ENCODE measurements at places on chromosomes 12 and 14.

GRCh38 chr12:57455374-57456144, 452 bp downstream of the INHBE start:
- DNase-seq = no peak

DNA sequence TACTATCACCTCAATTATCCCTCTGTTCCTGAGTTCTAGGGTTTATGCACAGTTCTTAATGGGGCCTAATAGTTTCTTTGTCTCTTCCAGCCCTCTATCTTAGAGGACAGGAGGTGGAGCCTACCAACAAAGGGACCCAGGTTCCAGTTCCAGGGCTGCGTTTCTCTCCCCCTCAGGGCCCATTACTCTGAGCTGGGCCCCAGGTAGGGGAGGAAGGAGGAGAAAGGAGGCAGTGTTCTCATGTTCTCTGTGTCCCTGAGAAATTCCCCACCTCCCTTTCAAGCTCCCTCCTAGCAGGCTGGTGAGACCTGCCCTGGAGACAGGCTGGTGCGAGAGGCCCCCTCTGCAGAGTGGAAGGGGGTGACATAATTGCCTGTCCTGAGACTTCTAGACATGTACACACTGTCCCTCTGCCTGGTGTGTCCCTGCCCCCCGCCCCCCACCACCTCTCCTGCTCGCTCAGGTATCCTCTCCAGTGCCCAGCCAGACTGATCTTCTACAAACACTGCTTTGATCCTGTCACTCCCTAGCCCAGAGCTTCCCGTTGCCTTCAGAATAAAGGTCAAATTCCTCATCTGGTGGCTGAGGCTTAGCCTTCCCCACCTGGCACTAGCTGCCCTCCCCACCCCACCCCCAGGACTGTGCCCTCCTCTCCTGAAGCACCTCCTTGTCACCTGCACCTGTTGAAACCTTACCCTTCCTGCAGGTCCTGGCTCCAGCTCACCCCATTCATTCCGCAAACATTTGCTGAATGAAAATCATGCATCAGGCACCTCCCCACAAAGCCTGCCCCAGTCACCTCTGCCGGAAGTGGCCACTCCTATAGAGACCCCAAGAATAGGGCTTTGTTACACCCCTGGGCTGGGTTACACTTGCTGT, 21.1 kb upstream of the KRT8 start:
- DNase-seq = no peak

DNA sequence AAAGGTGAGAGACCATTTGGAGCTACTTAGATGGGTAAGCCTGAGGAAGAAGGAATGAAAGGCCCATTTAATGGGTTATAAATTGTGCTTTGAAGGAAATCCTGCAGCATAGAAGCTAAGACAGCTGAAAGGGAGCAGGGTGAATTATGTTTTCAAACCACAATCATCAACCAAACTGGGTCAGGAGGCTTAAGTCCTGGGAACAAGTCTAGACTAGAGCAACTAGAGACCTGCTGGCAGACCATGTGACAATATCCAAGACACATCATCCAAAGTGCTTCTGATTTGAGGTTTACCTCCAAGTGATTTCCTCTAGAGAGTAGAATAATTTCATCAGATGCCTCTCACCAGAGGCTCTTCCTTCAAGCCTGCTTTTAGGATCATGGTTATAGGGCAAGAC, 53.7 kb downstream of the MAP3K9 start:
- DNase-seq = no peak

DNA sequence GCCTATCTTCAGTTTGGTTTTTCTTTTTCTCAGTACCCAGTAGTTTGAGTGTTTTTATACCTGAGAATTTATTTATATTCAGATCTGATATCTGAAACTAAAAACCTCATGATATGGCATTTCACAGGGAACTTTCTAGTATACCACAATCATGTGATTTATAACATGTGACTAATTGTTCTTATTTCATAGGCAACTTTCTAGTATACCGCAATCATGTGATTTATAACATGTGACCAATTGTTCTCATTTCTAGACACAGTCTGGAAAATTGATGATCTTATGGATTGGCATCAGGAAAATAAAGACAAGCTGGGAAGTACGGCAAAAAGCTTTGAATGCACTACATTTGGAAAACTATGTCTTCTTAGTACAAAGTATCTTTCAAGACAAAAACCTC, 20.6 kb downstream of the ZNF268 start:
- DNase-seq = no peak
